H4 (cell line): ENCODE measurements at places on chromosomes 5 and 9.
A peak's percentile ranks its signal among the peaks of the same experiment; 100 is the strongest.

DNA sequence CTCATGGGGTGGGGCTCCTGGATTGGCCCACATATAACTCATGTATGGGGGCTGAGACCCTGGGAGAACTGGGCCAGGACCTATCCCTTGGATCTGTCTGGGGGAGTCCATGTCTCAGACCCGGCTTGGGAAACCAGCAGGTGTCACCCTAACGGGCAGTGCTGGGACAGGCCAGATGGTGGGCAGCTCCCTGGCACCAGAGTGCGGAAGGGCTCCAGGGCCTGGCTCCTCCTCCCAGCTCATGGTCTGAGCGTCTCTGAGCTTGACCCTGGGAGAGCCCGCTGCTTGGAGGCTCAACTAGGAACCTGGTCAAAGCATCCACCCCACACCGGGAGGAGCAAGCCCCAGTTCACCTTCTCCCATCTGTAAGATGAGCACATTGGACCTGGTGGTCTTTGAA, 15.5 kb upstream of the NCS1 start:
- no peak for DNase-seq

DNA sequence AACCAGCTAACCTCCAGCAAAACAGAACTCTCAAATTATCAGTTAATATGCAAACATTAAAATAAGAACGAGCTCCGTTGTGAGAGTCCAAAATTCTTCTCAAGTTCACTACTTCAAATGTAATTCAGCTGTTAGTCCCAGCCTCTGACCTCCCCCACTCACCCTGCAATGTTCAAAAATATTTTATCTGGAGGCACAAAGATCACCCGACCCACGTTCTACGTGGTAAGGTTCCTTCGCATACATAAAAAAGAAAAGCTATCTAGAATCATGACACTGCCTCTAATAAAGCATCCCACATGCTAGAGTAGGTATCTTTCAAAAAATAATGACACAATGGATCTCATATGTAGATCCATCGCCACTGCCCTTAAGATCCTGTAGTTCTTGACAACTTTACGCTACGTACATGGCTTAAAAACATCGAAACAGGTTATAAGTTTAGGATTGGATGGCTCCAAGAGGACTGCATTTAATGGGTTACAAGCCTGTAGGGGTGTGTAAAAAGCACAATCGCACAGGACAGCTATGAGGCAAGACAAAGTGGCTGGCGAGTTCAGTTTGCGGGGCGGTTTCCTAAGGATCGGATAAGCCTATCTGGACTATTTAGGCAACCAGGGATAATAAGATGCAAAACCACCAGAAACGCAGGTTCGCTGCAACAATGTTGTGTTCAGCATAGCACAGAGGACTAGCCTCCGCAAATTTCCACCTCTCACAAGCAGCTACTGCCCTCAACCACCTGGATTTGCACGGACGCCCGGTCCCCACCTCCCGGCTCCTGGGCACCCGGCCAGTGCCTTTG, 969 bp downstream of the CLK4 start:
- DNase-seq = no peak

DNA sequence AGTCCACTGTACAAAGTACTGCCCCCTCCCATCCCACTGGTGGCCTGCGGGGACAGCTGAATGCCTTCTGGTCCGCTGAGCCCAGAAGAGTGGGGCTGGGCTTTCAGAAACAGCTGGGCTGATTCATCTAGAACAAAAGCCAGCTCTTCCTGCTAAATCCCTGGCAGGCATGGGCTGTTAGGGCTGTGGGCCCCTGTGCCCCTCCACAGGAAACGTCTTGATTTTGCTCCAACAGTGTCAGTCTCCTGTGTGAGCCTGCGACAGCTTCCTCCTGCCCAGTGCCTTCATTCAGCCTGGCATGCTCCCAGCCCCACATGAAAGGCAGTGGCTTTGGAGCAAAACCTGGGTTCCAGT, 6.9 kb upstream of the GSN start:
- peak; percentile 60 for DNase-seq

- no peak for DNase-seq
These were observed 56.1 kb upstream of the GLRX start for GRCh38 chr5:95878417-95879323.
